ENCODE measurements at places on chromosomes 6 and 20.

- no peak for DNase-seq
- H3K36me3 ChIP-seq, result no peaks in the 10 kb centered on the region
- no peak overlapping the region for H3K27ac ChIP-seq
- no peak overlapping the region for H3K4me3 ChIP-seq
- peaks cover 6% of the 10 kb centered on the region for H3K4me1 ChIP-seq
- no peaks in the 10 kb centered on the region for H3K27me3 ChIP-seq
Measured at GRCh38 chr6:168949981-168950857, 303.4 kb downstream of the THBS2 start.

DNA sequence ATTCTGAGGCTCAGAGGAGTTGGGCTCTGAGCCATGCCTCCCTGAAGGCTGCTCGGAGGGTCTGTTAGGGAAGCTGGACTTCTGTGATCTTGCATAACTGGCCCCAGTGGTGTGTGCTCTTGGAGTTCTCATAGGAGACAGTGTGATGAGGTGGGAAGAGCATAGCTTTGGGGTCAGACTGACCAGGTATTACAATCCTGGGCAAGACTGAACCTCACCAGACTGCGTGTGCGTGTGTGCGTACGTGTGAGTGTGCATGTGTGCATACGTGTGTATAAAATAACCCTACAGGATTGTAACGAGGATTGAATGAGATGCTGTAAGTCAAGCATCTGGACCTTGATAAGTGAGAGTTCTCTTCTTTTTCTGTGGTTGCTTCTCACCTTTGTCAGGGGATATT lies 10.0 kb downstream of the BPIFB2 start:
- DNase-seq, result no peak
- H3K27ac ChIP-seq, result no peak overlapping the region
- H3K27me3 ChIP-seq, result no peaks in the 10 kb centered on the region
- H3K4me1 ChIP-seq, result no peaks in the 10 kb centered on the region

GRCh38 chr6:51459958-51460357 lies 627.5 kb downstream of the PKHD1 start:
- DNase-seq, result no peak
- no peaks in the 10 kb centered on the region for H3K4me1 ChIP-seq
- no peak overlapping the region for H3K27ac ChIP-seq
- H3K27me3 ChIP-seq, result no peaks in the 10 kb centered on the region
- H3K4me3 ChIP-seq, result no peak overlapping the region

DNA sequence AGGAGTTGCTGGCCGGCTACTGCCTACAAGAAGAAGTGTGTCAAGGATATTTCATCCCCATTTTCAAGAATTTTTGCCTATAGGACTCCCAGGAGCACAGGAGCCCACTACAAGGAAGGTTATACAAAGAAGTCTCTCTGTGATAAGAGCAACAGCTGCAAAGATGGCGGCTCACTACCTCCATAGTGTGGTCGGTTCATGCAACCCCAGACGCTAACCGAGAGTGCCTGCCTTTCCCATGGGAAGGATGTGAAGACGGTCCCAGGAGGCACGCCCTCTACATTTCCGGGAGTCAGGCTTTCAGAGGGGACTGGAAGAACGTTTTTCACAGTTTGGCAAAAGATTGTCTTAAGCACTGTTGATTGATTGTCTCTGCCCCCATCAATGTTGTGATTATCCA lies 816.3 kb downstream of the QKI start:
- no peak overlapping the region for H3K4me3 ChIP-seq
- no peaks in the 10 kb centered on the region for H3K36me3 ChIP-seq
- H3K27ac ChIP-seq, result no peak overlapping the region
- peak; percentile 38 for DNase-seq
- no peaks in the 10 kb centered on the region for H3K4me1 ChIP-seq

- no peaks in the 10 kb centered on the region for H3K36me3 ChIP-seq
- no peaks in the 10 kb centered on the region for H3K27me3 ChIP-seq
- H3K27ac ChIP-seq, result no peak overlapping the region
- DNase-seq, result no peak
- no peaks in the 10 kb centered on the region for H3K4me1 ChIP-seq
- H3K4me3 ChIP-seq, result peak overlapping the region; percentile 44
Measured at GRCh38 chr20:6051505-6051904, 2.4 kb downstream of the LRRN4 start.

- no peaks in the 10 kb centered on the region for H3K4me1 ChIP-seq
- H3K27ac ChIP-seq, result no peak overlapping the region
- no peaks in the 10 kb centered on the region for H3K27me3 ChIP-seq
Measured at GRCh38 chr6:166543603-166544295, 42.7 kb downstream of the RAMACL start.

DNA sequence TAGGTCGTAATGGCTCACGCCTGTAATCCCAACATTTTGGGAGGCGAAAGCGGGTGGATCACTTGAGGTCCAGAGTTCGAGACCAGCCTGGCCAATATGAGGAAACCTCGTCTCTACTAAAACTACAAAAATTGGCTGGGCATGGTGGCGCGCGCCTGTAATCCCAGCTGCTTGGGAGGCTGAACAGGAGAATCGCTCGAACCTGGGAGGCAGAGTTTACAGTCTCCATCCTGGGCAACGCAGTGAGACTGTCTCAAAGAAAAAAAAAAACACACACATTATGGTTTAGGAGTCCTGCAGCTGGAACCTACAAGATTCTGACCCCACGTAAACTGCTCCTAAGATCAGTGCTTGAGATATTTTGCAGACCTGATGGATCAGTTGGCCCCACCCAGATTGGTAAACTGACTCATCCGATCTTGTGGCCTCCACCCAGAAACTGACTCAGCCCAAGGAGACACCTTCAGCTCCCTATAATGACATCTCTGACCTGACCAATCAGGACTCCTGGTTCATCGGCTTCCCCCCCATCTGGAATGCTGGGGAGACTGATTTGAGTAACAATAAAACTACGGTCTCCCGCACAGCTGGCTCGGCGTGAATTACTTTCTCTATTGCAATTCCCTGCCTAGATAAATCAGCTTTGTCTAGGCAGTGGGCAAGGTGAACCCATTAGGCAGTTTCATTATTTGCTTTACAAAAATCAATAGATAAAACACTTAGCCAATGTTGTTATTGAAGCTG lies 96.2 kb upstream of the BTN3A2 start:
- no peaks in the 10 kb centered on the region for H3K36me3 ChIP-seq
- no peaks in the 10 kb centered on the region for H3K27me3 ChIP-seq
- no peak for DNase-seq
- H3K4me1 ChIP-seq, result peaks cover 10% of the 10 kb centered on the region
- no peak overlapping the region for H3K27ac ChIP-seq
- H3K4me3 ChIP-seq, result no peak overlapping the region

GRCh38 chr6:71404145-71404966 lies 115.7 kb downstream of the OGFRL1 start:
- no peak overlapping the region for H3K27ac ChIP-seq
- no peaks in the 10 kb centered on the region for H3K27me3 ChIP-seq
- DNase-seq, result no peak
- H3K36me3 ChIP-seq, result no peaks in the 10 kb centered on the region
- no peaks in the 10 kb centered on the region for H3K4me1 ChIP-seq
- H3K4me3 ChIP-seq, result no peak overlapping the region

- no peak overlapping the region for H3K27ac ChIP-seq
- DNase-seq, result no peak
- no peaks in the 10 kb centered on the region for H3K36me3 ChIP-seq
- no peaks in the 10 kb centered on the region for H3K27me3 ChIP-seq
- H3K4me3 ChIP-seq, result no peak overlapping the region
Measured at GRCh38 chr20:8621001-8621400, 447.9 kb upstream of the PLCB4 start.

DNA sequence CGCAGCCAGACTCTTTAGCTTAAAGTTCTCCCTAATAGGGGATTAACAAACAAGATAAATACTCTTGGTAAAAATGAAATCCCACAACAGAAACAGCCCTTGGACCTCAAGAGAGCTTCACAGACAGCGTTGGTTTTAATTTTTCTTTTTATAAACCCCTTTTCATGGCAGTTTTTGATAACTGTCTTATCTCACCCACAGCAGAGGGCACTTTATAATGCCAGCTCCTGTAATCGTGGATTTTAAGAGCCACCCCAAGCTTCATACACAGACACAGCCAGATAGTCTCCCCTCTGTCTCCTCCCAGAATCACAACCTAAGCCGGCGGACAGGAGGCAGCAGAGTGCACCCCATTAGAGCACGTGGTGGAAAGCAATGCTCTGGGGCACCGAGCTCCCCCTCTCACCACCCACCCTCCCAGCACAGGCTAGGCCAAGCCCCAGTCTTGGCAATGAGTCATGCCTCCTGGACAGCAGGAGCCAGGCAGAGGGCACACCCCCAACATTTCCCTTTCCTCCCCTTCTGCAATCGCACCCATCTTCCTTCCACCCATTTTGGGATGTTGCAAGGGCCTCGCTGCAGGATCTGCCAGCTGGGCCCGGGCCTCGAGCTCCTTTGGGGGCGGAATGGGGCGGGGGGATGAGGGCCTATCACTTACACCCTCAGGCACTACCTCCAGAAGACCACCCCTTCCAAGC lies 2.4 kb downstream of the JAG1 start:
- H3K27ac ChIP-seq, result peak overlapping the region; percentile 98
- H3K4me1 ChIP-seq, result peaks cover 9% of the 10 kb centered on the region
- DNase-seq, result peak; percentile 81
- no peaks in the 10 kb centered on the region for H3K36me3 ChIP-seq
- H3K4me3 ChIP-seq, result peak overlapping the region; percentile 86
- no peaks in the 10 kb centered on the region for H3K27me3 ChIP-seq

GRCh38 chr6:77123527-77123926 lies 339.8 kb downstream of the HTR1B start:
- no peak overlapping the region for H3K4me3 ChIP-seq
- DNase-seq, result no peak
- no peak overlapping the region for H3K27ac ChIP-seq
- H3K36me3 ChIP-seq, result no peaks in the 10 kb centered on the region

GRCh38 chr6:22784601-22785410 lies 215.4 kb downstream of the HDGFL1 start:
- no peaks in the 10 kb centered on the region for H3K27me3 ChIP-seq
- no peak overlapping the region for H3K4me3 ChIP-seq
- no peak for DNase-seq
- H3K27ac ChIP-seq, result no peak overlapping the region

DNA sequence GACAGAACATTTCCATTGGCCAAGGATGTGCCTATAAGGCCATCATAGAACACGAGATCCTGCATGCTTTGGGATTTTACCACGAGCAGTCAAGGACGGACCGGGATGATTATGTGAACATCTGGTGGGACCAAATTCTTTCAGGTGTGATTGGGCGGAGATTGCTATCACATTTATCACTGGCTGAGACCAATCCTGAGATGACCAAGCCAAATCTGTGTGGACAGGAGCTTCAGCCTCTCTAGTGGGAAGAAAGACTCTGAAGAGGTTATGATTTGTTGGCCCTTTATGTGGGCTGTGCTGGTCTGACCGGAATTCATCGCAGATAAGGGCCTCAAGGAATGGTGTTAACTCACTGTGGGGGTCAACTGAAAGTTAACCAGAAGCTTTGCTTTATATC lies 26.4 kb downstream of the MEP1A start:
- no peaks in the 10 kb centered on the region for H3K27me3 ChIP-seq
- H3K36me3 ChIP-seq, result no peaks in the 10 kb centered on the region
- H3K27ac ChIP-seq, result no peak overlapping the region
- H3K4me1 ChIP-seq, result no peaks in the 10 kb centered on the region

GRCh38 chr6:46704562-46704961 lies 16.9 kb downstream of the TDRD6 start:
- H3K27me3 ChIP-seq, result no peaks in the 10 kb centered on the region
- no peaks in the 10 kb centered on the region for H3K4me1 ChIP-seq
- H3K36me3 ChIP-seq, result no peaks in the 10 kb centered on the region
- H3K27ac ChIP-seq, result no peak overlapping the region

DNA sequence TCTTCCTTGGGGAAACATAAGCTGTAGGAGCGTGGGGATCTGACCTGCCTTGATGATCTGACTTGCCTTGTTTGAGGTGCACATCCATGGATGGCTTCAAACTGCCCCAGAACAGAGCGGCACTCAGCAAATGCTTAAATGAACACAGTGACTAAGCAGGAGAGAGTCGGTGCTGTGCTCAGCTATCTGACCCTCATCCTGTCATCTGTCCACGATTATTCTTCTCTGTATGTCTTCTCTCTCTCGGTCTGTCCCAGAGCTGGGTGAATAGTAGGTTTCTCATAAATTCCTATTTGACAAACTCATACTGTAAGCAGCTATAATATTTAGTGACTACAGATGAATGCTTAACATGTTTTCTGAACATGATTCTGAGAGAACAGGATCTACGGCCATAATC lies 37.3 kb downstream of the TRAM2 start:
- no peaks in the 10 kb centered on the region for H3K27me3 ChIP-seq
- peak overlapping the region; percentile 6 for H3K27ac ChIP-seq
- H3K4me1 ChIP-seq, result peaks cover 18% of the 10 kb centered on the region
- H3K36me3 ChIP-seq, result no peaks in the 10 kb centered on the region
- DNase-seq, result no peak

DNA sequence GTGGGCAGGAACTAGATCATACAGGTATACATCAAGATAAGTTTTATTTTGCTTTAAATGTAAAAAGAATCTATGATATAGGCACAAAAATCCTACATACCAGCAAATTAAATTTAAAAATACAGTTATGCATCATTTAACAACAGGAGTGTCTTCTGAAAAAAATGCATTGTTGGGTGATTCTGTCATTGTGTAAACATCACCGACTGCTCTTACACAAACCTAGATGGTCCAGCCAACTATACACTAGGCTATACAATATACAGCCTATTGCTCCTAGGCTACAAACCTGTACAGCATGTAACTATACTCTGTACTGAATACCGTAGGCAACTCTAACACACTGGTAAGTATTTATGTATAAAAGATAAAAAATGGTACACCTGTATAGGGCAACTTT lies 139.4 kb downstream of the RNGTT start:
- H3K4me1 ChIP-seq, result no peaks in the 10 kb centered on the region
- DNase-seq, result no peak
- no peaks in the 10 kb centered on the region for H3K36me3 ChIP-seq
- no peak overlapping the region for H3K4me3 ChIP-seq

GRCh38 chr20:20002101-20002998 lies 14.8 kb upstream of the NAA20 start:
- H3K4me1 ChIP-seq, result peaks cover 20% of the 10 kb centered on the region
- H3K36me3 ChIP-seq, result no peaks in the 10 kb centered on the region
- DNase-seq, result no peak
- H3K4me3 ChIP-seq, result no peak overlapping the region
- no peaks in the 10 kb centered on the region for H3K27me3 ChIP-seq

- no peak overlapping the region for H3K4me3 ChIP-seq
- H3K36me3 ChIP-seq, result no peaks in the 10 kb centered on the region
- H3K27ac ChIP-seq, result no peak overlapping the region
- H3K4me1 ChIP-seq, result peaks cover 6% of the 10 kb centered on the region
- no peak for DNase-seq
Measured at GRCh38 chr6:170243386-170243785, 47.5 kb downstream of the DLL1 start.
